ENCODE measurements at places on chromosomes 5 and 9.

- no peak for DNase-seq
Measured at GRCh38 chr9:33170464-33171415, 3.6 kb upstream of the B4GALT1 start.

- DNase-seq: no peak
Measured at GRCh38 chr5:119010206-119010605, 21.9 kb upstream of the DTWD2 start.

DNA sequence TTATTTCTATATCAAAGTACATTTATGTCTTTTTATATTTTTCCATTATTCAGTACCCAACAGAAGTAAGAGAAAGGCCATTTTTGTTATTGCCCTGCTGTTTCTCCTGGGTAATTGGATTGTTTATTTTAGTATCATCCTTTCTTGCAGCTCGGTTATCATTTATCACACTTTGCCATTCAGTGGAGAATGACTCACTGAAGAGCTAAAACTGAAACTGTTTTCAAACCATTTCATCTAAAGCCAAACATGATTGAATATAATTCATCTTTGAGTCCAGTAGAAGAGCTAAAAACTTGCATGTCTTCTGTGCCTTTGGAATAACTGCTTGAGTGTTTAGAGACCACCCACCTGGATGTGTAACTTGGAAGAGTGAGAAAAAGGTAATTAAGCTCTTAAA is 139.5 kb upstream of the PRDM9 start:
- DNase-seq: no peak

DNA sequence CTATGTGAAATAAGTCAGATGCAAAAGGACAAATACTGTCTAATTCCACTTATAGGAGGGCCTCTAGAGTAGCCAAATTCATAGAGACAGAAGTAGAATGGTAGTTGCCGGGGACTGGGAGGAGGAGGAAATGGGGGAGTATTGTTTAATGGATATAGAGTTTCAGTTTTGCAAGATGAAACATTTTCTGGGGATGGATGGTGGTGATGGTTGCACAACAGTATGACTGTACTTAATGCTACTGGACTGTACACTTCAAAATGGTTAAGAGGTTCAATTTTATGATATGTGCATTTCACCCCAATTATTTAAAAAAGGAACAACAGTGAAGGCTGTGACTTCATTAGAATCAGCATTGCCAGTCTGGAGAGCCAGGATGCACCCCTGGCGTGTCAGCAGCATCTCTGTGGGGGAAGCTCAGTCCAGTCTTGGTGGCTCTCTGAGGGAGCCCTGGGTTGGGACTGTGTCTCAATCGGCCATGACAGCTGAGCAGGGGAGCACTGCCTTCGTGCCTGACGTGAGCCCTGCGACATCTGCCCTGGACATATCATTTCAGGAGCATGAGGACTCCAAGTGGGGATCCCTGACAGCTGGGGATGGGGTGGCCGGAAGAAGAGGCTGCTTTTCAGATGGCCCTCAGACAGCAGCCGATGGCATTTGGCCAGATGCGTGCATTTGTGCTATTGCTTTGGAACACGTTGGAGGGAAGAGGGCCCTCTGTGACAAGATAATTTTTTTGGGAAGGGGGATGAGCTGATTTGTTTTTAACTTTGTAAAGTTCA is 130.8 kb upstream of the STC2 start:
- DNase-seq: no peak

- no peak for DNase-seq
Measured at GRCh38 chr5:179497636-179498340, 52.6 kb upstream of the RUFY1 start.

GRCh38 chr5:115394531-115394930 is 98.1 kb upstream of the CCDC112 start:
- DNase-seq: no peak

DNA sequence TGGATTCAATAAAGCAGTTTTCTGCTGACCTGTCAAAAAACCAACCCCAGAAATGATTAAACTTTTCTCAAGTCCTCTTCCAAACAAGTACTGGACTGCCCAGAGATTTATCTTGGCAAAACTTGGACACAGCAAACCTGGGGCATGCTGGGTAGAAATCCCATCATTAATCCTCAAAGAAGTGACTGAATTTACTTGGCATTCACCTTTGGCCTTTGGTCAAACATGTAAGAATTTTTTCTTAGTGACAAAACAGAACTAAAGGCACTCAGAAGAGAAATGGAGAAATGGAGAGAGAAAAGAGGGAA is 248.6 kb upstream of the NREP start:
- no peak for DNase-seq

- no peak for DNase-seq
Measured at GRCh38 chr5:151675611-151676313, 11.0 kb downstream of the SPARC start.

DNA sequence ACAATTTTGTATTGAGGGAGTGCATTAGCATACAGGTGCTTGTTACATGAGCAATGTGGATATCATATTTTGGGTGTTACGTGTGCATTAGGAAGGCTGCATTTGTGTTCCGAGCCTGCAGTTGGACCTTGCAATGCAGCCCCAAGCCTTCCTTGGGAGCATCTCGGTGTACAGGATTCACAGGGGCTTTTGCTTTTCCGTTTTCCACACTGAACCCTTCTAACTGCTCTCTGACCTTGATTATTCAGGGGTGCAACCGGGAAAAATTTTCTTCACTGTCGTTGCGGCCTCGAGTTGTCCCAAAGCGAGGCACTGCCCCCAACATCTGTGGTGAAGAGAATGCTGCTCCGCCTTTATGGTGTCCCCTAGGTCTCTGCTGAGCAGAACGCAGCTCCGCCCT is 80.1 kb upstream of the PLEKHG4B start:
- DNase-seq: no peak

DNA sequence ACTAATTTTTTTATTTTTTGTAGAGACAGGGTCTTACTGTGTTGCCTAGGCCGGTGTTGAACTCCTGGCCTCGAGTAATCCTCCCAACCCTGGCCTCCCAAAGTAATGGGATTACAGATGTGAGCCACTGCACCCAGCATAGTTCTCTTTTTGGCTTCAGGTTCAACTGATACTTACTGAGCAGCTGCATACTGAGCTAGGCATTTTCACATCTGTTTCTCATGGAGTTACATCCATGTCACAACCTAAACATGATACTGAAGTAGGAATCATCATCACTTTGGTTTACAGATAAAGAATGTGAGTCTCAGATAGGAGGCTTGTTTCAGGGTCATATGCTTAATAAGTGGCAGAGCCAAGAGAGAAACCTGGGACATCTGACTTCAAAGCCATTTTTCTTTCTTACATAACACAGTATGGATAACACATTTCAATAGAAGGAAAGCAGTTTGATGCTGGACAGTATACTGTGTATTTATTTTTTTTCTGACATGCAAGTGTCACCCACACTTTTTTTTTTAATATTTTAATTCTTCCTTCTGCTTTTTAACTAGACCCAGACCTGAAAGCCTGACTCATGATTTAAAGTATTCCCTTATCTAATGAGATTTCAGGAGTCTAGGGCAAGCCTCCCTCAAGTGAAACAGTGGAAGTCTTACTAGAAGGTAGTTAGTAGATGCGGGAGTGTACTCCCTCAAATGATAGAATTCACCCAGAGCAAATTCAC is 90.8 kb downstream of the HACD4 start:
- DNase-seq: no peak

DNA sequence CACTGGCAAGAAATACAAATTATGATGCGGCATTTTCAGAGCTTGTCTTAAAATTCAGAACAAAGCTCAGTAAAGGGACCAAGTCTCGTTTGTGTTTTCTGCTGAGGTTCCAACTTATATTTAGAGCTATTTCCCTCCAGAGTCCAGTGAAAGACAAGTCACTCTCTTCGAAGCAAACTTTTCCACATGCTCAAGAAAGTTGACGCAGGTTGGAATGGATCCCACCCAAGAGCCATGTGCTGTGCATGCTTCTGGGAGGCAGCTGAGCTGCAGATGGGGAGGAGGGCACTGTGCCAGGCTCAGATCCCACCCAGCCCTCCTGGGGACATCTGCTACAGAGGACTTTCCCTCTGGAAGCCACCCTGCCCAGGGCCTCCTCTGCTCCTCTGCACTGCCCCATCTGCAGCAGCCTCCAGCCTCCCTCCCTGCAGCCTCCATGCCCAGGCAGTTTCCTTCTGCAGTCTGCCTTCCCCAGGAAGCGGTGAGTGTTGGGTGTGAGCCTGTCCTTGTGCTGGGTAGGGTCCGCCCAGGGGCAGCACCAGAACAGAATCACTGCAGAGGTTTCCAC is 75.3 kb downstream of the COL23A1 start:
- DNase-seq: no peak

DNA sequence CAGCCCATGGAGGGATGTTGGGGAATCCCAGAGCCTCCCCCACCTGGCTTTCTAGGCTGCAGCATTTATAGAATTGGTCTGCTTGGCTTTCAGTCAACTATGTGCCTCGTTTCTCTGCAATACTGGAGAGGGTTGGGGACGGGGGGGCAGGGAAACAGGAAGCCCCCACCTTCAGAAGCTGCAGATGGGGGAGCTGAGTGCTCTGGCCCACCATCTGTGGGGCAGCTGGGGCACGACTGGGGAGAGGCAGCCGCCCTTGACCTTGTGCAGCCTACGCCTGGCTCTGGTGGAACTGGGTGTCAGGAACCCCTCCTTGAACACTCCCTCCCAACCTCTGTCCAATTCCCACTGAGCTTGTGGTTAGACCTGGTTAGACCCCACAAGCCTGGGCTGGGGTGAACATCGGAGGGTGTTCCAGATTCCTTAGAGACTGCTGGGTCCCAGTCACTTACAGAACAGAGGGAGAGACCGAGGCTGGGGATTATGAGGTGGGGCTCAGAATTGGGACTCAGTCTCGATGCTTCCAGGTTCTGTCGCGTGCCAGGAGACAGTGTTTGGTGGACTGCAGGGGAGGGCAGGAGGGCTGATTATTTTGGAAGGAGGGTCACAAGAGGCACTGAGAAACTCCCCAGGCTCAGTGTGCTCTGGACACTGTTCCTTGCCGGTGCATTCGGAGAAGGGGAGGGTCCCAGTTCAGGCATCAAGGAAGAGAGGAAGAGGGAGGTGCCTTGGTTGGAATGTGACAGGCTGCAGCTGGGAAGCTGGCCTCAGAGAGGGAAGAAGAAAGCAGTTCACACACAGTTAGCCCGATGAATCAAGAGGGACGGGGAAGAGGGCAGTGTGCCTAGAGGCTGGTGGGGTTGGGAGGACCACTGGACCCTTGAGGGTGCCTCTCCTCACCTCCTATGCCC is 25.6 kb downstream of the COL27A1 start:
- no peak for DNase-seq

GRCh38 chr5:68884144-68884754 is 209.6 kb upstream of the SLC30A5 start:
- no peak for DNase-seq

- no peak for DNase-seq
Measured at GRCh38 chr5:170923910-170924620, 62.2 kb downstream of the RANBP17 start.

DNA sequence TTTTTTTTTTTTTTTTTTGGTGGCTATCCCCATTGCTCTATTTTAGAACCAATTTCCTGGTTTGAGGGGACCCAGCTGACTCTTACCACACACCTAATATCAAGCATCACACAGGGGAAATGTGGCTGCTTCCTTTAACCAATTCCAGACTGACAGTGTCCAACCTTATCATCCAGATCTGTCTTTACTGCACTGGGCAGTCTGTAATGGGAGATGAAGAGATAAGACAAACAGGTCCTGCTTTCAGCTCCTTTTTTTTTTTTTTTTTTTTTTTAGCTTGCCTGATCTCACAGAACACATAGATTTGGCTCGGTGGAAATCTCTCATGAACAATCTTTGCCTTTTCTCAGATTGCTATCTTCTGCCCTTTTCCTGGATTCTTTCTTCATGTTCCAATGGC is 198.8 kb upstream of the TYRP1 start:
- no peak for DNase-seq

DNA sequence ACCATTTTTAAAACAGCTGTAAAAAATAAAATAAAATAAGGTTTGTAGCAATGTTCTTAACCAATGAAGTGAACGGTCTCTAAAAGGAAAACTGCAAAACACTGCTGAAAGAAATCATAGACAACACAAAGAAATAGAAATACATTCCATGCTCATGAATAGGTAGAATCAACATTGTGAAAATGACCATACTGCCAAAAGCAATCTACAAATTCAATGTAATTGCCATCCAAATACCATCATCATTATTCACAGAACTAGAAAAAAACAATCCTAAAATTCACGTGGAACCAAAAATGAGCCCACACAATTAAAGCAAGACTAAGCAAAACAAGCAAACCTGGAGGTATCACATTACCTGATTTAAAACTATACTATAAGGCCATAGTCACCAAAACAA is 67.6 kb upstream of the RGMB start:
- DNase-seq: no peak

- no peak for DNase-seq
Measured at GRCh38 chr9:113648586-113648985, 185.1 kb downstream of the RGS3 start.

DNA sequence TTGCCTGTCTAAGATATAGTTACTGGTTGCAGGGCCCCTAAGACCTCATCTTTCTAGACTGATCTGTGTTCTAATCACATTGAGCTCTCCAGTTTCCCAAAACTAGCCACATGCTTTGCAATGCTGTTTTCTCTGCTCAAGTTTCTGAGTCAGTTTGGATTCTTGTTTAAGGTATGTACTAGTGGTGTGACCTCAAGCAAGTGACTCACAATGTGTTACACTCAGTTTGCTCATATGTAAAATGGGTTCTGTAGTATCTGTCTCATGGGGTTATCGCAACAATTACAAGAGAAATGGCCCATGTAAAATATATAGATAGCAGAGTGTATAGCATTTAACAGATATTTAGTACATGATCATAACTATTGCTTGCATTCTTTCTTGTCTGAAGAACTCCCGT is 153.1 kb upstream of the ELL2 start:
- no peak for DNase-seq

- no peak for DNase-seq
Measured at GRCh38 chr9:130471411-130472183, 26.8 kb downstream of the ASS1 start.

GRCh38 chr9:27377811-27378456 is 81.0 kb upstream of the EQTN start:
- DNase-seq: no peak

- no peak for DNase-seq
Measured at GRCh38 chr5:9445826-9446388, 100.0 kb downstream of the SEMA5A start.

DNA sequence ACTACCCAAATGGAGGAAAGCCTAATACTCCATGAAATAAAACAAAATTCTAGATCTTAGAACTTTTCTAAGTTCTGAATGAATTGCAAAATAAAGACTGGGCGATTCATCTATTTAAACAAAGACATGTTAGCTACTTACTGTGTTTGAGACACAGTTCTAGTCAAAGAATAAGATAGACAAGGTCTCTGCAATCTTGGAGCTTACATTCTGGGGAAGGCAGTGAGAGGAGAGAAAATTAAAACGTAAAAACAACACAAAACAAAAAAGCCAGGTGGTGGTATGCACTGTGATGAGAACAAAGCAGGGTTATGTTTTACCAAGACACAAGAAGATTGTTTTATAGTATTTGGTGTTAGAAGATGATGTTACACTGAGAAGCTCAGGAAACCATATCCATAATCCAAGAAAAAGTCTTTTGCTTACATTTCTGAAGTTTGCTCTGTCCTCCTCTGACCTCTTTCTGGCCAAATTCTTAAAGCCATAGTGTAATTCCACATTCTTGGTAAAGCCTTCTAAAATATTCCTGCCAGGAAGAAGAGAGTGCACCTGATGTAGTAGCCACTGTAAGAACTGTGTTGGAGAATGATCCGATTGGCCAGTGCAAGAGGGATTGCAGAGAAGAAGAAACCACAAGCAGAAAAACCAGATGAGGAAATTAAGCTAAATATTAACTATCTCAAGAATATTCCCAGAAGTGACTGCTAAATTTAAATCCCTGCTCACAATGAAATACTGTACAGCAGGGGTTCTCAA is 218.4 kb downstream of the PCSK1 start:
- DNase-seq: no peak
